Lung microvascular endothelial cell (primary cell): ENCODE measurements at places on chromosomes 5 and 9. TPM values are rescaled to one million over a fixed set of nuclear protein-coding genes. Genes with fewer than 3 reads are reported as not detected.

Gene SH3GL2
- not detected in 2 replicates for total RNA-seq

Gene TMEM171
- 0.40 and 1.1 TPM in 2 replicates for total RNA-seq

Gene ISL1
- not detected in 2 replicates for total RNA-seq

Gene TMC1
- 0.20 and 0.22 TPM in 2 replicates for total RNA-seq

Gene PAPPA
- total RNA-seq = 0.20 and 0.44 TPM in 2 replicates

Gene PTGER4
- 5.2 and 7.6 TPM in 2 replicates for total RNA-seq

Gene KIF3A
- 3.9 and 4.2 TPM in 2 replicates for total RNA-seq

Gene C9orf153
- under 0.01 TPM in 1 of 2 replicates, not detected in the other for total RNA-seq

Gene LPAR1
- total RNA-seq = not detected in 2 replicates

Gene PKD2L2
- not detected in 2 replicates for total RNA-seq

Gene TAL2
- not detected in 2 replicates for total RNA-seq

DNA sequence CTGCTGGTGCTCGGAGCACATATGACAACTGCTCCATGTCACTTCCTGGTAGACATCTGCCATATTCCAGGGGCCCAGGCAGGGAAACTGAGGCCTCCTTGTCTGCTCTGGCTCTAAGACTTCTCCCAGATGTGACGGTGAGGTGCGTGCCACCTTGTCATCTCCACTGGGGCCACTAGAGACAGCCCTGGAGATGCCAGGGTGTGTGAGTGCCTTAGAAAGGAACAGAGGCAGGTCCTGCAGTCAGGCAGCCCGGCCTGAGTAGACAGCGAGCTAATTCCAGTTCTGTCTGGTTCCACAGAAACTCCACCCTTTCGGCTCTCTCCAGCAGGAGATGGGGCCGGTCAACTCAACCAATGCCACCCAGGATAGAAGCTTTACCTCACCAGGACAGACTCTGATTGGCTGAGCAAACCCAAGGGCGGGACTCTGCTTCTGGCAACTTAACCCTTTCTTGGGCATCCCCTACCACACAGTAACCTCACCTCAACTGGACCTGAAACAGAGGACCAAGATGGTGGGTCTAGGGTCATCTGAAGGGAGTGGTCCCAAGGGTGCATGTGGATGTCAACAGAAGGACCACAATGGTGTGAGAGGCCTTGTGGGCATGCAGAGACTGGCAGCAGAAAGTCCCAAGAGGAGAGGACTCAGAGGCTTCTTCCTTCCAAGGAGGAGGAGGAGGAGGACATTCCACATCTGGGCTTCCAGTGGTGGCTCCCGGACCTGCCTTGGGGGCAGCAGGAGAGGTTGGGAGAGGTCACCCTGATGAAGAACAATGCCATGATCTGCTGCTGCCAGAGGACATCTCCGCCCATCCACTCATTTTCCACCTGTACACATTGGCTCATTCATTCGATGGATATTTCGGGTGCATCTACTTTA lies 77.7 kb downstream of the RGS3 start:
- DNase-seq = peak; percentile 49

GRCh38 chr9:84652496-84653120 lies 16.9 kb upstream of the NTRK2 start:
- DNase-seq = no peak

- no peak for DNase-seq
These were observed 139.9 kb downstream of the KCTD16 start for GRCh38 chr5:144310621-144311020.

DNA sequence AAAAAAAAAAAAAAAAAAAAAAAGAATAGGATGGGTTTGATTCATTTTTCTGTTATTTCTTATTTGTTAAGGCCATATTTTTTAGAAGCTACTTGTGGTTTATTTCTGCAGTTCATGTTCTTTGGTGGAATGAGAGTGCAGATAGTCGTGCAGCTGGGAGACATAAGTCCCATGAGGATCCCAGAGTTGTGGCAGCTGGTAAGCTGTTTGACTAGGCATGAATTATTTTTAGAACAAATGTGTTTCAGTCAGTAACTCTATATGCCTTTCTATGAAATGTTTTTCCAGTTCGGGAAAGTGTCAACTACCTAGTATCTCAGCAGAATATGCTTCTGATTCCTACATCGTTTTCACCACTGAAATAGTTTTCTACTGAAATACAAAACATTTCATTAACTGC lies 5.0 kb upstream of the NIPSNAP3B start:
- no peak for DNase-seq

GRCh38 chr5:179832039-179832745 lies 11.5 kb downstream of the SQSTM1 start:
- no peak for DNase-seq

- DNase-seq = peak; percentile 98
These were observed 29.1 kb upstream of the SEC16A start for GRCh38 chr9:136511670-136512592.

DNA sequence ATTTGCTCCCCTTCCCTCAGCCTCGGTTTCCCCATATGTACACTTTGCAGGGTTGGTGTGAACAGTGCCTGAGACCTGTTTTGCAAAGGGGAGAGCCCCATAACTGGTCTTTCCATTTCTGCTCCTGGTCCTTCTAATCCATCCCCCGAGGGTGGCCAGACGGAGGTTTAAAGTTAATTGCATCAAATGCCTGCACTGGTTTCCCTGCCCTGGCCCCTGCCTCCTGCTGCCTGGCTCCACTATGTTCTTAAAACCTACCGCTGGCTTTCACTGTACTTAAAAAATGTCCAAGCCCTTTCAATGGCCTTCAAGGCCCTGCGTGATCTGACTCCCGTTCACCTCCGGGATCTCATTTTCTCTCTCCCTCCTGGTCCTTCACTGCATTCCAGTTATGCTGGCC lies 183.0 kb downstream of the RGS3 start:
- DNase-seq = no peak

GRCh38 chr5:115661101-115661500 lies 35.3 kb upstream of the TMED7 start:
- DNase-seq = no peak

- no peak for DNase-seq
These were observed 7.1 kb upstream of the PURA start for GRCh38 chr5:140106805-140107311.

DNA sequence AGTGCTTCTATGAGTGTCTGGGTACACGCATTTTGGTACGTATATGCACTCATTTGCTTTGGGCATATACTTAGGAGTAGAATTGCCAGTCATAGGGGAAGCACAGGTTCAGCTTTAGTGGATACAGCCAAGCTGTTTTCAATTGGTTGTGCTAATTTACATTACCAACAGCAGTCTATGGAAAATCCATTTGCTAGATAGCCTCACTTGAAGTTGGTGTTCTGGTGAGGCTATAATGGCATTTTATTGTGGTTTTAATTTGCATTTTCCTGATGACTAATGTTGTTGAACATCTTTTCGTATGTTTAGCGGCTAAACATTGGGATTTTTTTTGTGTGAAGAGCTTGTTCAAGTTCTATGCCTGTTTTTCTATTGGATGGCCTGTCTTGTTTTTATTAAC lies 76.8 kb upstream of the ANKH start:
- no peak for DNase-seq

DNA sequence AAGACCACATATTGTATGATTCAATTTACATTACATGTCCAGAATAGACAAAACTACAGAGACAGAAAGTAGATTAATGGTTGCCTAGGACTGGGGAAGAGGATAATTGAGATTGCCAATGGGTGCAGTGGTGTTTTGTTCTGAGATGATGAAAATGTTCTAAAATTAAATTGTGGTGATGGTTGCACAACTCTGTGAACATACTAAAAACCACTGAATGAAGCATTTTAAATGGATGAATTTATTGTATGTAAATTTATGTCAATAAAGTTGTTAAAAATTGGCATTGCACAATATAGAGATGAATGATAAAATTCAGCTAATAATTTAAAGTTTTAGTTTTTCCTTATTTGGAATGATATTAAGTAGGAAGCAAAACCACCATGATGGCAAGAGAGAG lies 109.5 kb upstream of the NR4A3 start:
- DNase-seq = no peak

DNA sequence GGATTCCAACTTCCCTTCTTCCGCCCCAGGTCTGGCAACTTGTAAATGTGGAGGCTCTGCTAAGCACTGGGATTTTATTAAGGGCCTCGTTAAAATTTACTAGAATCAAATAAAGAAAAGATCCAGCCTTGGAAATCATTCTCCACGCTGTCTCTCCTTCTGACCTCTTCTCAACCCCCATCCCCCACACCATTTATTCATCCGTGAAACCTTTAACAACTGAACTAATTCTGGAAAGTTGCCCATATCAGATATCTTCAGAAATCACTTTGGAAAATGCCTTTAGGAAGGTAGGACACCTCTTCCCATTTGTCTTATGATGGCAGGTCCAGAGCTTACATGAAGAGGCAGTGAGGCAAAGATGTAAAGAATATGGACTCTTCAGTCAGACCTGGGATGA lies 288.5 kb downstream of the SLIT3 start:
- DNase-seq = no peak

GRCh38 chr5:172723508-172723907 lies 47.5 kb downstream of the DUSP1 start:
- no peak for DNase-seq

GRCh38 chr5:14870337-14871213 lies 1.0 kb downstream of the ANKH start:
- peak; percentile 40 for DNase-seq

DNA sequence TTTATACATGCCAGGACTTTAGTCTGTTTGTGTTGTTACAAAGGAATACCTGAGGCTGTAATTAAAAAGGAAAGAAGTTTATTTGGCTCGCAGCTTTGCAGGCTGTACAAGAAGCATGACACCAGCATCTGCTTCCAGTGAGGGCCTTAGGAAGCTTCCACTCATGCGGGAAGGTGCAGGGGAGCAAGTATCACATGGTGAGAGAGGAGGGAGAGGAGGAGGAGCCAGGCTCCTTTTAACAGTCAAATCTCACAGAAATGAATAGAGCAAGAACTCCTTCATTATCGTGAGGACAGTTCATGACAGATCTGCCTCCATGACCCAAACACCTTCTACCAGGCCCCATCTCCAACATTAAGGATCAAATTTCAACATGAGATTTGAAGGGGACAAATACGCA lies 18.7 kb upstream of the C5orf46 start:
- no peak for DNase-seq

GRCh38 chr9:32672469-32672868 lies 37.0 kb upstream of the TAF1L start:
- peak; percentile 97 for DNase-seq

DNA sequence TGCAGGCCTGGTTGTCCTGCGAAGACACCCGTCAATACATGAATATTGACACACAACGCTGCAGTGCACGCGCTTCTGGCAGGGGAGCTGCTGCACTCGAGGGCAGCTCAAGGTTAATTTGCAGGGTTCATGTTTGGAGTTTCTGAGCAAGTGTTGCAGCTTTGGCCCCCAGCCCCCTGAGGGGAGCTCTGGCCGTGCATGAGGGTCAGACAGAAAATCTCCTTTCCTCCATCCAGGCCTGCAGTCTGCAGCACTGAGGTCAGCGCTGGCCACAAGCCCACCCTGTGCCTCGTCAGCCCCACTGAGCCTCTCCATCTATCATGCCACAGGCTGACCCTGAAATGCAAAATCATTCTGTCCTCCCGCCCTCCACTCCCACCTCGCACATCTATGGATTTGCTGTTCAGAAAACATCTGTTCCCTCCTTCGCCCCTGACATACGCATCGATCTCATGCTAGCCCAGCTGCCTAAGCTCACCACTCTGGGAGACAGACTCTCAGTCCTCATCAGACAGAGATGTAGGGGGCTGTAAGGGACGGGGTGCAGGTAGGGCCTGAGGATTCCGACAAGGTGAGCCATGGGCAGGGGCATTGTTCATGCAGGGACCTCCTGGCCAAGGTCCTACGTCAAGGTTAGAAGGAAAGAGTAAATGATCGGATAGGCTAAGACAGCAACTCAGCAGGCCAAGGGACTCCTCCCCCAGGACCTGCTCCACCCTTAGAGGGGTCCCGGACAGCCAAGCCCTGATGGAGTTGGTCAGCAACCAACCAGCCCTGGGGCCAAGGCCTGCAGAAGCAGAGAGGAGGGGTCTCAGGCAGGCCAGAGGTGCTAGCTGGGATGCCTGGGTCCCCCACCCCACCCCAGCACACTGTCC lies 125.1 kb downstream of the KCNIP1 start:
- no peak for DNase-seq

DNA sequence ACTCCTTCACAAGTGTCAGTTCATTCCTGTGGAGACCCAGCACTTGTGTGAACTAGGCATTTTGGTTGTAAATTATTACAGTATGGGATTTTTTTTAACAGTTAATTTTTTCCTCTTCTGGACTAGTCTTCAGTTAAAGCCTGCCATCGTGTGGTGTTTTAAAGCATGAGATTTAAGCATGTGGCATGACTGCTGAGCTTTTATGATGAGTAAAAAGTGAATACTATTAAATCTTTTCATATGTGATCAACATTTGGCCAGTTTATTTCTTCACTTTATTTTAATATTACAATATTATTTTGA lies 25.0 kb downstream of the LMNB1 start:
- peak; percentile 80 for DNase-seq

DNA sequence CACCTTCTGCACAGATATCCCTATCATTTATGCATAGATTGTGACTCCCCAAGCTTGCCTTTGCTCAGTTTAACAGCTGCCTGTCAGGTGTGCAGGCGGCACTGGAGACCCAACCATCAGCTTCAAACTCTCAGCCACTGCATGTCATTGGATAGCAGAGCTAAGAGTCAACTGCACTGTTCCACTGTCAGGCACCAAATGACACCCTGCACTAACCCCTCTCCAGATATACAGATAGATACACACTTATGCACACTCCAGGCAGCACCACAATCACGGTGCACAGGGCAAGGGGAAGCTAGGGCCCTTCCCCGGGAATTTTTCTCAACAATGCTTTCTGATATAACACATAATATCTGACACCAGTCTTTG lies 142.3 kb downstream of the BNC2 start:
- no peak for DNase-seq

DNA sequence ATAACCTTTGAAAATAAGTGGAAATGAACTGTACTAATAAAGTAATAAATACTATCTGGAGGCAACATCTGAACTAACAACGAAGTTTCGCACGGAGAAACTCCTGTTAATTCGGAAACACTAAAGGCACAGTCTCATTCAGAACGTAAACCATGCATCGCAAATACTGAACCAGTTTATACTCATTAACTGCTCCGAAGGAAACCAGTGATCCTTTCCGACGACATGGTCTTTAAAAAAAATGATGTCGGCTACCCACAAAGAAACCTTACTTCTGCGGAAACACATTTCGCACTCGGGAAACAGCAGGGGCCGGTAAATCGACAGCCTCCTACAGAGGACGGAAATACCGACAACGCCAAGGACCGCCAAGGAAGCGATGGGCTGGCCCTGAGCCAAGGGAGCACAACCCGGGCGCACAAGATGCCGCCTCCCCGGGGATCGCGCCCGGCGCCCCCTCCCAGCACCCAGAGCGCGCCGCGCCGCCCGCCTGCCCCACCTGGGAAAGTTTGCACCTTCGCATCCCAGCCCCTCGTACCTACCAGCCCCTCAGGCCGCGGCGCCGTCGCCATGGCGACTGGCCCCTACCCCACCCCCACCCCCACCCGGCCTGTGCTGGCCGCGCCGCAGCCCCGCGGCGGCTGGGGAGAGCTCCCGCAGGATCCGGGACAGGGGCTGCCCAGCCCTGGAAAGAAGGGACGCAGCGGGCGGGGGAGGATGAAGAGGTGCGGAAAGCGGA lies 732 bp downstream of the PRKAA1 start:
- peak; percentile 90 for DNase-seq

GRCh38 chr5:168961681-168962080 lies 339.3 kb downstream of the SLIT3 start:
- DNase-seq = no peak
